Right cardiac atrium (tissue), 5 donors: ENCODE measurements at places on chromosomes 5 and 9. TPM values are rescaled to one million over a fixed set of nuclear protein-coding genes. Genes with fewer than 3 reads are reported as not detected.

- no peak for DNase-seq
Measured at GRCh38 chr5:174118823-174119467, 73.4 kb downstream of the NSG2 start.

- no peak for DNase-seq
Measured at GRCh38 chr5:67732921-67733320, 482.6 kb upstream of the PIK3R1 start.

DNA sequence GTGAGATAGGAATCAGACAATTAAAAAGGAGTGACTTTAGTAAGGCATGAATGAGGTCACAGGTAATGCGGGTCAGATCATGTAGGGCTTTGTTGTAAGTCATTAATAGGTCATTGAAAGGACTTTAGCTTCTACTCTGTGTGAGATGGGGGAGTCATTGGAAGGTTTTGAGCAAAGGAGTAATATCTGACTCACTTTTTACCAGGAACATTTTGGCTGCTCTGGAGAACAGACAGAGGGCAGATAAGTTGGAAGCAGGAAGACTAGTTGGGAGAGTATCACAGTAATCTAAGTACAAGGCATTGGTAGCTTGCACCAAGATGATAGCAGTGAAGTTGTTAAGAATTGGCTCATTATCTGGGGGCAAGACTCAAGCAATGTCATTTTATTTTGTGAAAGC lies 37.4 kb downstream of the KIF2A start:
- no peak for DNase-seq

DNA sequence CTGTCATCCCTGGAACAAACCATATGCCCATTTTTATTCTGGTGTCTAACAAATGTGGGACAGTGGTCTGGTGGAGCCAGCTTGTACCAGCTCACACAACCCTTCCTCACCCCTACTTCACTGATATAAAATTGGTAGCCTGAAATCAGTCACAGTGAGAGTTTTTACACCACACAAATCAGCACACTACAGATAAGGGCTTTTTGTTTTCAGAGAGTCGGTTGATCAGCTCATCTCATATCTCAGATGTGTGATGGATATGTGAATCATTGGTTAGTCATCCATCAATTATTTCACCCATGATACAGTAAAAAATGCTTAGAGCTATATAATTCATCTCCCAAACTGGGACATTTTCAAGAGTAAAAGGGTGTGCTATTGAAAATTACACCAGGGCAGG lies 529.2 kb downstream of the EBF1 start:
- DNase-seq = no peak

DNA sequence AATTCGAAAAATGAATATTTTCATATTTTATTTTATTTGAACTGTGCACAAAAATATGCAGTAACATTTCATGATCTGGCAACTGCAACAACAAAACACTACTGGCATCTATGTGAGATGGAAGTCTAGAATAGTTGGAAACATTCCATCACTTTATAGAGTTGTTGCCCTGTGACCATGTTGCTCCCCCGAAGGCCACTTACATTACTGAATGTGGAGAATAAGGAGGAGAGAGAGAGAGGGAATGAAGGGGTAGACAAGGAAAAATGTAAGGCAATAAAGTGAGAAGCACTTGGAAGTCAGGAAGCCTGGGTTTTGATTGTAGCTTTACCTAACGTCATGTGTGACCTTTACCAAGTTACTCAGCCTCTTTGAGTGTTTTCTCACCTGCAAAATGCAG lies 437.2 kb upstream of the EDIL3 start:
- DNase-seq = no peak

DNA sequence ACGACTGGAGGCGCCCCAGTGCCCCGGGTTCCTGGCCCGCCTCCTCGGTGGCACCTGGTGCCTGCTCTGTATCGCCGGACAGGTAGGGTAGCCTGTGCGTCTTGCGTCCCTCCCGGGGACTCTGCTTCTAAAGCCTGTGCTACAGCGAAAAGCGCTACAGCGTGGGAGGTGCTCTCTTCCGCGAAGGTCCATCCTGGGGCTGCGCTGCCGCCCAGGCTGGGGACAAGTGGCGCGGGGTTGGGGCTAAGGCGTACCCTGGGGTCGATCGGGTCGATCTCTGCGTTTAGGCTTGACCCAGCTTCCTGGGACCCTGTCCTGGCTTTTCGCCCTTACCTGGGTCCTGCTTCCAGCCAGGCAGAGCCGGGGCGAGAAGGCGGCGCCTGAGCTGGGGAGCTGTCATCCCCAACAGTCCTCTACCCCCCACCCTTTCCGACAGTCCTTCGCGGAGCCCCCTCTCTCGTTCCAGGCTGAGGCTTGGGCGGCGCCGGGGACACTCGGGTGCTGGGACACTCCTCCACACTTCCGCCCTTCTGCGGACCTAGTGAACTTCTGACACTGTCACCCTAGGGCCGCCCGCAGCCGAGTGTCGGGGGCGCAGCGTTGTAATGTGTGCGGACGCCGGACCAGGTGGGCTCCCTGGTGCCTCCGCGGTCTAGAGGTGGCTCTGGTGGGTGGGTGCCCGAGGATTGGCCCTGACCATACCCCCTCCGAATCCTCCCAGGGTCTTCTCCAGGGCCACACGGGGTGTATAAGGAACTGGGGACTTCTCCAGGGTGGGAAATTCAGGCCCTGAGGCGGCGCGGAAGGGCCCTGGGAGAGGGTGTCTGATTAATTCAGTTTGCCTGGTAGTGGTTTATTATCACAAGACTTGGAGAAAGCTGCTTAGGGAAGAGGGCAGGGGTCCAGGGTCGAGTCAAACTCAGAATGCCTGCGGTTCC lies 328.2 kb downstream of the SH3GL2 start:
- DNase-seq = peak; percentile 60

The TRAF1 gene
- 3.9 TPM for polyA plus RNA-seq

The FGF1 gene
- polyA plus RNA-seq = 25.0 TPM

The ADAMTSL1 gene
- polyA plus RNA-seq = 1.2 TPM

The GABRP gene
- polyA plus RNA-seq = 0.11 TPM
